ENCODE measurements at places on chromosomes 1 and 21.

DNA sequence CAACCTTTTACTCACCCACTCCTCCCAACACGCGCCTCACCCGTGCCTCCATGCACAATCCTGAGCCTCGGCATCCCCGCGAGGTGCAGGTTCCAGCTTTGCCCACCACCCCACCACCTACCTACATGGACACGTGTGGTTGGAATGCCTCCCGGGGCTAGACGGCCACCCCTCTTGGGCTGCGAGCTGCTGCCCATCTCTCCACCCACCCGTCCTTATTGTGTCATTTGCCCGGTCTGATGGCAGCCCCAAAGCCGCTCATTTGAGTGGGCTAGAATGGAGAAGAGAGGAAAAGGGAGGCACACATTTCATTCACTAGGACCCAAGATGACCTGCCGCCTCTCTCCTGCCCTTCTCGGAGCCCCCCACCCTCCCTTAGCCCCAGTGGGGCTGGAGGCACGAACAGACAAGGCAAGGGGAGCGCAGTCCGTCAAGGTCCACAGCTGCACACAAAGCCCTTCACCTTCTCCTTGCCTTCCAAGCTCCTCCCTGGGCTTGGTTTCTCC, 785 bp downstream of the ZNF697 start:
- DNase-seq, result no peak

- no peak for DNase-seq
Measured at GRCh38 chr1:62429581-62429980, 7.3 kb upstream of the USP1 start.

GRCh38 chr1:40973912-40974311, 5.6 kb upstream of the CTPS1 start:
- no peak for DNase-seq

GRCh38 chr21:28602546-28602945, 390.1 kb downstream of the LTN1 start:
- DNase-seq, result no peak

- DNase-seq, result no peak
Measured at GRCh38 chr1:157091186-157091585, 8.4 kb downstream of the ETV3L start.

- DNase-seq, result no peak
Measured at GRCh38 chr21:44571296-44571695, 2.2 kb upstream of the KRTAP10-4 start.

DNA sequence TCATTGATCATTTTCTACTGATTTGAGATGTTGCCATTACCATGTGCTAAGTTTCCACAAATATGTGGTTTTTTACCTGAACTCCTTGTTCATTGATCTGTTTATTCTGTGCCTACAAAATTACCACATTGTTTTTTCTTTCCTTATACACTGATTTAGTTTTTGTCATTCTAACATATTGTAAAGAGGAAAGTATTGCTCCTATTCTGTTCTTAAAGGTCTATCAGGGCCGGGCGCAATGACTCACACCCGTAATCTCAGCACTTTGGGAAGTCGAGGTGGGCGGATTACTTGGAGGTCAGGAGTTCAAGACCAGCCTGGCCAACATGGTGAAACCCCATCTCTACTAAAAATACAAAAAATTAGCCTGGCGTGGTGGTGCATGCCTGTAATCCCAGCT, 75.1 kb downstream of the CAMTA1 start:
- DNase-seq, result no peak

DNA sequence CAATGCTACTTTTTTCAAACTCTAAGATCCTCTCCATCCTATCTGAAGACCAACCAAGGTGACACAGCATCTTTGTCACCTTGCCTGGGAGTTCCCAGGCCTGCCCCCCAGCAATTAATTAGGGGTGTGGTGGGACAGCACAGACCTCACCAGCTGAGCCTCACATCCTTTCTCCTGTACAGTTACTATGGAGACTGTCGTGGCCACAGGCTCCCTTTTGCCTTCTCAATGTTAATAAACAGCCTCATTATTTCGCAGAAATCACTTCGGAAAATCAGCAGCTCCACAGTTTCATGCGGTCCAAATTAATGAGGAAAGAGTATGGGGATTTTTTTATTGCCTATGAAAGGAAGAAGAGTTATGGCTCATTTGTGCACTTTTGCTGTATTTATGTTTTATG, 378.3 kb downstream of the NPHP4 start:
- no peak for DNase-seq

- DNase-seq, result no peak
Measured at GRCh38 chr21:38531591-38531990, 33.3 kb upstream of the ERG start.

GRCh38 chr1:92095874-92096273, 15.7 kb downstream of the BTBD8 start:
- DNase-seq, result no peak

DNA sequence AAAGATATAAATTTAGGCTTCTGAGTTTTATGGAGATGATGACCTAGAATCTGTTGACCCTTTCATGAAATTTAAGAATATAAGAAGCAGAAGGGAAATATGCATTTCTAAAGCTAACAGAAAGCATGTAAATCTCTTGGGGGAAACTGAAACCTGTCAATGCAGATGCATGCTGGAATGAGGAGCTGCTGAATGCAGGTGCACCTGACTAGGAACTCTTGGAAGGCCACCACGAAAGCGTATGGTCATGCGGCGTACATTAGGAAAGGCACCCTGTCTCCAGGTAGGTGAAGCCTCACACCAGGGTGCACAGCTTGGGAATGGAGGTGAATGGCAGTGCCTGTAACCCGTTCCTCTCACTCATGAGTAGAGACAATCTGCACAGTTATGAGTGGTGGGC, 309.7 kb downstream of the SEC16B start:
- no peak for DNase-seq

- DNase-seq, result no peak
Measured at GRCh38 chr1:153393926-153394325, 3.1 kb upstream of the S100A8 start.

DNA sequence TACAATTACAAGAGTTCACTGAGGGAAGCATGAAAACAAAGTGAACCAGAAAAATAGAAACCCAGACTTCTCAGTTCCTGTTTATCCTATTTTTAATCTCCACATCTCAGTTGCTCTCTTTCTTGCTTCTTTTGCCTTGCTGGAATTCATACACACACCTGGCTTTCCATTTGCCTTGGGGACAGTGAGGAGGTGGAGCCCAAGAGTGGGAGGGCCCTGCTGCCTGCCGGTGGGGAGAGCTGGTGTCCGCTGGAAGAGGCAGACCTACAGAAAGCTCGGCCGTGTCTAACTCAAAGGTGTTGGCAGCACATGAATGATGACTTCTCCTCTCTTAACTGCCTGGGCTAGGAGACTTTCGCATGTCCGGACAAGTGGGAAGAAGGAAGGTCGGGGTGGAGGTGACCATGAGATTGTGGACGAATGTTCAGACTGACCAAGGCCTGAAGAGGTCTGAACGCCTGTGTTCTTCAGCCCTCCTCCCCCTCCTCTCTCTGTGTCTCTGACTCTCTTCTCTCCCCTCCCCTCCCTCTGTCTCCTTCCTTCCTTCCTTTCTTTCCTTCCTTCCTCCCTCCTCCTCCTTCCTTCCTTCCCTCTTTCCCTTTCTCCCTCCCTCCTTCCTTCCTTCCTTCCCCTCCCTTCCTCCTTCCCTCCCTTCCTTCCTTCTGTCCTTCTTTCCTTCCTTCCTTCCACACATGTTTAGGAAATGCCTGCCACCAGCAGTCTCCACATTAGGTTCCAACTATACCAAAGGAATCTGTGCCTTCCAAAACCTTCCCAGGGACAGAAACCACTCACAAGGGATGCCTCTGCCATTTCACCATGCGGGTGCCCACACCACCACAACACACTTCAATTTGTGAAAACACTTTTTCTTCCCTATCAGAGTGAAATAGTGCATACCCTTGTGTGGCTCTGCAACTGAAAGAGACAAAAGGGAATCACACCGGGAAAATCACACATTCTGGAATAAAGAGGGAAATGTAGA, 157.3 kb upstream of the RUNX1 start:
- DNase-seq, result no peak

GRCh38 chr1:51829058-51829457, 49.5 kb downstream of the NRDC start:
- no peak for DNase-seq

DNA sequence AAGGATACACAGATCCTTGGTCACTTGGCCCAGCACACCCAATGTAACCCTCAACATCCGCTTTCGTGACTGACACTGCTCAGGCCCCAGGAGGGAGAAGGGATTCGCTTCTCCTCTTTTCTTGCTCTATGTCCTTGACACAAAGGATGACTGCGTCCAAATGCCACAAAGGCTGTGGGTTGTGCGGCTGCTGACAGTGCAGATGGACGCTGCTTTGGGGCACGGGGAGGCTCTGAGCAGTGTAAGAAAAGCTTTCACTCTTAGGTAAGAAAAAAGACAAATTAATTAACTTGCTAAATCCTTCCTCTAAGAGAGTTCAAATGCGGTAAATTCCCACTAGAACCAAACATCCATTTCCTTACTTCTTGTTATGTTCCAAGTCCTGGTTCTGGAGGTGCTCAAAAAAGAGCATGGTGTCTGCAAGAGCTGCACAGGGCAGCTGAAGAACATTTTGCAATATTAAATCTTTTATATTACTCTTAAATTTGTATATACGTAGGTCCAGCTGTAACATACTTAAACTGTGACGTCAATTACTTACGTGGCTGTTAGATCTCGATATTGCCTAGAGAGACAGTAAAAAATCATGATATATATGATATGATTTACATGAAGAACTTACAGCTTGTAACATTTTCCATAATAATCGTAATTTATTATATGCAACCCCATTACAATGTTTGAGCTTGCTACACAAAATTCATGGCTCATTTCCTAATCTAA, 19.4 kb upstream of the EPHB2 start:
- DNase-seq, result no peak

GRCh38 chr1:68329096-68329835, 96.9 kb upstream of the WLS start:
- DNase-seq, result no peak

GRCh38 chr1:67211589-67212563, 45.6 kb downstream of the IL23R start:
- peak; percentile 63 for DNase-seq

GRCh38 chr1:212500351-212500750, 67.6 kb downstream of the NENF start:
- no peak for DNase-seq

GRCh38 chr1:40432644-40433390, 17.5 kb upstream of the ZFP69B start:
- no peak for DNase-seq

GRCh38 chr1:180598333-180598974, 33.4 kb upstream of the XPR1 start:
- no peak for DNase-seq

GRCh38 chr1:212359794-212360479, 54.7 kb downstream of the PACC1 start:
- DNase-seq, result no peak

- no peak for DNase-seq
Measured at GRCh38 chr1:157478030-157478429, 74.3 kb downstream of the FCRL5 start.

- no peak for DNase-seq
Measured at GRCh38 chr1:27398405-27399149, 6.2 kb downstream of the GPR3 start.

DNA sequence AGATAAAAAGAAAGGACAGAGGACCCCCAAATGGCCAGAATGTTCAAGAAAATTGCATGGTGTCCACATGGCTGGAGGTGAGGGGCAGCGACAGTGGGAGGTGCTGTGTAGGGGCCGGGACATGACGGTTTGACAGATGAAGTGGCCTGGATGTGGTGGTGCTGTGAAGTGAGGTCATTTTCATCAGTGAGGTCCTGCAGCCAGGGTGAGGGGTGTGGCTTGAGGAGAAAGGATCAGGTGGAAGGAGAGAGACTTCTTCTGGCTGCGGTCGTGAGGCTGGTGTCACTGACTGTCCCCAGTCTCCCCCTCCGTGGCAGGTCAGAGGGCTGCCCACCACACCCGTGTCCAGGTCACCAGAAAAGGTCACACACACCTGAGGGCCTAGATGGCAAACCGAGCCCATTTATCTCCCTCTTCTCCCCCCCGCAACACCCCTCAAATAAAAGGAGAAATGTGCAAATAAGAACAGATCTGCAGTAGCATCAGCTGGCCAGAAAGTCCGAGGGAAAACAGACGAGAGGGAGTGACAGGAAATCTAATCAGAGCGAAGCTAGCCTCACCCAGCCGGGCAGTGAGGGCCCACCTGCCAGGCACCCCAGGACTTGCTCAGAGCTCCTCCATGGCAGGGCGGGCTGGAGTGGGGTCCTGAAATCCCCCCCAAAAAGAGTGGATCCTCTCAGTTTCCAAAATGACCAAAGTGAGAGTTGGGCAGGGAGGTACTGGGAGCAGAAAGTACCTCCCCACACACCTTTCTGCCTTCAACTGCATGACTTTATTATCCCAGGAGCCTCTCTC, 148.5 kb upstream of the EDN2 start:
- DNase-seq, result no peak

DNA sequence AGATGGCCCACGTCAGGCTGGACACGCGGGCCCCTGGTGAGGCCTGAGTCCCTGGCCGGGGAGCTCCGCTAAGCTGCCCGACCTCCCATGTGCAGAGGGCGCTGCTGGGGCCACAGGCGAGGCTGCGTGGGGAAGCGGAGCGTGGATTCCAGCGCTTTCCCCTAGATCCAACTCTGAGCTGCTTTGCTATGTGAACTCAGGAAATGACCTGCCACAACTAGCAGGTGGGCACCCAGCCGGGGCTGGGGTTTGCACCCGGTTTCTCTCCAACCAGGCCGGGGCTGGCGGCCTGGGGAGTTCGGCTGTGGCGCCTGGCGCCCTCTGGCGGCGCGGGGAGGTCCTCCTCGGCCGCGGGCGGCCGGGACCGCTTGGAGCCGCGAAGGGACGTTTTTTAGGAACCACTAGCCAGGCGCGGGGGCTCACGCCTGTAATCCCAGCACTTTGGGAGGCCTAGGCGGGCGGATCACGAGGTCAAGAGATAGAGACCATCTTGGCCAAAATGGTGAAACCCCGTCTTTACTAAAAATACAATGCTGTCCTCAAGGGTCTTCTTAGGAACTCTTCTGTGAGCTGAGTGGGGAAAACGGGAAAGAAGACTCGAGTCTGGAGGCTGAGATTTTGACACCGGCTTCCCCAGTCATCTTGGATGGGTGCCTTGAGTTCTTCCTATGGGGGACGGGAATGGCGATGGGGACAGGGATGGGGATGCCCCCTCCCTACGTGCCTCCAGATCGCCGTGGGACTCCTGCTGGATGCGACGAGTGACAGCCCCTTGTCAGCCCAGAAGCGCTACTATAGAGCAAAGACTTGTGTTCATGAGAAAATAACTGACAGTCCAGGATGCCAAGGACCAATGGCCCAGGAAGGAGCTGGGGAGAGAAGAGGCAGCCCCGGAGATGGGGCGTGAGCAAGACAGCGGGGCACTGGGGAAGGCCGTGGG, 12.6 kb downstream of the PYCR2 start:
- DNase-seq, result peak; percentile 86

DNA sequence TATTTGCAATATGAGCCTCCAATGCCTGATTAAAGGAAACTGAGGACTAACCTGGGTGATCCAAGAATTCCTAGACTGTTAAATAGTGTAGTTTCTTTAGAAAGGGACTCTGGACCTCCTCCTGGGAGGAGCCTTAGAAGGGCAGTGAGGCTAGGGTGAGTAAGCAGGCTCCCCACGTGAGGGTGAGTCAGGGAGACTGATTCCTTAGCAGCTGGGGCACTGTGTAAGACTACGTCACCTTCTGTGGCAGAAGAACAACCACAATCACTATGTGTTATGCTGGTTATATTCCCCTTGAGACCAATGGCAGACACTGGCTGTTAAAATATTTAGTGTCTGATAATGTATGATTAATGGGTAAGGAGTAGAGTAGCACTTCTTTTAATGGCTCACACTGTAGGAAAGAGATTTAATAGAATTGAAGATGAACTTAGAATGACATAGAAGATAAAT, 53.3 kb upstream of the SYT14 start:
- DNase-seq, result no peak

- no peak for DNase-seq
Measured at GRCh38 chr1:59418363-59419144, 121.7 kb downstream of the FGGY start.

Measured in CD4-positive, alpha-beta T cell treated with Interleukin-17A for 4 hours (primary cell).